ENCODE measurements at places on chromosomes 6 and 20.

- no peak for DNase-seq
These were observed 2.5 kb downstream of the FYN start for GRCh38 chr6:111870742-111871064.

DNA sequence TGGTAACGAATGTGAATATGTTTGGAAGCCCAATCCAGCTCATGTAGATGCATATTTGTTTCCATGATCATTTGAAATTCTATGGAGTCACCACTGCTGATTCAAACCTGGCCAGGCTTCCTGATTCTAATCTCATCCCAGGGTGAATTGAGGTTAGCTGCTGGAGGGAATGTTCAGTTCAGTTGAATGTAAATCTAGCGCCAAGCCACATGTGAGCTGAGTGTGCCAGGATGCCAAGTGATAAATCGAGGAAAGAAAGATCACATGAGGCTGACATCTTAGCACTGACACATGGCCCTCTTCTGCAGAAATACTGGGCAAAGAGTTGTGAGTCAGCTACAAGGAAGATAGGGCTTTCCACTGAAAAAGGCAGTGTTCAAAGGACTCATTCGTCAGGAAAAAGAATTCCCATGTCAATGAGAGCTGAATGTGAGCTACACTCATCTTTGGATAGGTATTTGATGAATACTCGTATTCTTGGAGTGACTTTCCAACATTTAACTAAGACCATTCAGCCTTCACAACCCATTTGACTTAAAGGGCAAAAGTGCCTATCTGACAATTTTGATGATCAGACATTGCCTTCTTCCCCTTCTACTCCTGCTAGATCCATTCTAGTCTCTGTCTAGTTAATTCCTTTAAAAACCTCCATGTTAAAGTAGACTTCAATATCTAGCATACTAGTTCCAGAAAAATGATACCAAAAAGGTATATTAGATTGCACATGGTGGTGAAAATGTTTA lies 172.1 kb downstream of the MTFR2 start:
- DNase-seq: no peak

GRCh38 chr6:7960141-7960540 lies 49.6 kb upstream of the TXNDC5 start:
- no peak for DNase-seq

DNA sequence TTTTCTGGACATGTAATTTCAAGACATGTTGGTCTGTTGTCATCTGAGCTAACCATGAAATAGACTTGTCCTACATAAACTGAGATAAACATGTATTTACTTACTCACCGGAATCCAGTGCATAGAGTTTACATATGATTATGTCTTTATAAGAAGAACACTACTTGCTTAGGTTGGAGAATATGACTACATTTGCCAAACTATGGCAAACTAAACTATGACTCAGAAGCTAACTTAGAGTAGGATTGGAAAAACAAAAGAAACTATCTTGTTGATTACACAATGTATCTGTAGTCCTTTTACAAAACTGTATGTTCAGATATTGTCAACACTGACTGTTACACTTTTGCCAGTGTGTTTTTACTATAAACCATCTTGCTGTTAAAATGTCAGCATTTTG lies 113.3 kb downstream of the CRYBG1 start:
- no peak for DNase-seq

DNA sequence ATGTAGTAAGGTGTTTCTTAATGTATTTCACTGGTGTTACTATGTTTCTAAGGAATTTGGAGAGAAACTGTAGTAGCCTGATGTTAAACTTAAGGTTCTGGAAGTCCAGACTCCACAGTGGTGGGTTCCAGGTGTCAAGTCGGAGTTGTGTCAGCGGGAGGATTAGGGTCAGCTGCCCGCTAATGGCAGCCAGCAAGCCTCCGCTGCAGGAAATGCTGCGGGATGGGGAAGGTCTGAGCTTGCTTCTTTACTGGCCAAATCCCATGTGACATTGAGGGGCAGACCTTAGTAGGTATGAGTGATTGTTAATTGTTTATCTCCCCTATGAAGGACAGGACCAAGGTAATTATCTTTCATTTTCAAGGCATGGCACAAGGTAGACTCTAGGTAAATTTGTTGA lies 3.7 kb upstream of the ARID1B start:
- DNase-seq: no peak

DNA sequence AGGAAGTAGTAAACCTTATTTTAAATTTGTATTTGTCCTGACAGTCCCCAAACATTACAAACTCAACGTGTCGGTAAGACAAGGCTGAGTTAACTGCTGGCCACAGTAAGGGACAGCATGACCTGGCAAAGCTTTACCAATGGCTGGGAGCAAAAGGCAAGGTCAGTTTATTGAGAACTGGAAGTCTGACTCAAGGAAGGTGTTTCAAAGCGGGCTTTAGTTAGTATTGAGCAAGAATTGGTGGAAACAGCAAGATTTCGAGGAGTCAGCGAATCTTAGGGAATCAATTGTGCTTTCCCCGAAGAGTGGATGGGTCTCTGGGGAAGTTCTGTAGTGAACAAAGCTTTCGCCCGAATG lies 885 bp upstream of the GZF1 start:
- no peak for DNase-seq

DNA sequence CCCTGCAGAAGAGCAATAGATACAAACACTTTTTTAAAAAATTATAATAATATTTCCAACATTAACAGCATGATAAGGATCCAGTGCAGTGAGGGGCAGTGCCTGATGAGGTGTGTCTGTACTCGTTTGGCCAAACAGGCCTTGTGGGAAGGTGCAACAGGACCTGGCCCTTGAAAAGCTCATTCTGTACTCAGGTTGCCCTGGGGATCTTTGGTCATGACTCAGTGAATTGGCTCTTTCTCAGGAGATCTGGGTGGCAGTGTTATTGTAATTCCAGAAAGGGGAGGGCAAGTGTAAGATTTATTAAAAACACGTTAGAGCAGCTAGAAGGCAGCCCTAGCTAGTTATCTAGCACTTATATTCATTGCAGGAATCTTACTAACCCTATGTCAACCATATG lies 2.9 kb upstream of the SPINT3 start:
- no peak for DNase-seq

GRCh38 chr20:62818592-62819493 lies 2.0 kb downstream of the COL9A3 start:
- DNase-seq: no peak

DNA sequence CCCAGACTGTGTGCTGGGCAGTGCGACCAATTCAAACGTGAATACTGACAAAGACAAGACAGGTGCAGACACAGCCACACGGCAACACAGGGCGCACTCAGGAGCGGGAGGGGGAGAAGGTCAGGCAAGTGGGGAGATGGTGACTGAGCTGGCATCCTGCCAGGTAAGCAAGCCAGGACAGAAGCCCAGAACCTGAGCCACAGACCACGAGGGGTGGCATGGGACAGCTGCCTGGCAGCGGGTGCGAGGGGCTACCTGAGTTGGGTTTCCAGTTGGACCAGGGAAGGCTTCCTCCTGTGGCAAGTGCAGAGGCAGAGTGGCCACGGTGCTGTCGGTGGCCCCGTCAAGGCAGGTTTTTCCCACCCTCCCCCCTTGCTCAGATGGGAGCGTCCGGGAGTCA lies 215.2 kb upstream of the ARID1B start:
- DNase-seq: no peak

- DNase-seq: no peak
These were observed 47.6 kb upstream of the MYL9 start for GRCh38 chr20:36493801-36494114.

GRCh38 chr20:22350624-22351023 lies 233.7 kb downstream of the FOXA2 start:
- DNase-seq: no peak

GRCh38 chr6:37074053-37074827 lies 68.8 kb downstream of the FGD2 start:
- no peak for DNase-seq

GRCh38 chr20:19412254-19412653 lies 199.8 kb downstream of the SLC24A3 start:
- no peak for DNase-seq

- DNase-seq: no peak
These were observed 358.4 kb upstream of the SOX4 start for GRCh38 chr6:21235162-21235561.

GRCh38 chr6:155483858-155484257 lies 28.2 kb upstream of the NOX3 start:
- no peak for DNase-seq

DNA sequence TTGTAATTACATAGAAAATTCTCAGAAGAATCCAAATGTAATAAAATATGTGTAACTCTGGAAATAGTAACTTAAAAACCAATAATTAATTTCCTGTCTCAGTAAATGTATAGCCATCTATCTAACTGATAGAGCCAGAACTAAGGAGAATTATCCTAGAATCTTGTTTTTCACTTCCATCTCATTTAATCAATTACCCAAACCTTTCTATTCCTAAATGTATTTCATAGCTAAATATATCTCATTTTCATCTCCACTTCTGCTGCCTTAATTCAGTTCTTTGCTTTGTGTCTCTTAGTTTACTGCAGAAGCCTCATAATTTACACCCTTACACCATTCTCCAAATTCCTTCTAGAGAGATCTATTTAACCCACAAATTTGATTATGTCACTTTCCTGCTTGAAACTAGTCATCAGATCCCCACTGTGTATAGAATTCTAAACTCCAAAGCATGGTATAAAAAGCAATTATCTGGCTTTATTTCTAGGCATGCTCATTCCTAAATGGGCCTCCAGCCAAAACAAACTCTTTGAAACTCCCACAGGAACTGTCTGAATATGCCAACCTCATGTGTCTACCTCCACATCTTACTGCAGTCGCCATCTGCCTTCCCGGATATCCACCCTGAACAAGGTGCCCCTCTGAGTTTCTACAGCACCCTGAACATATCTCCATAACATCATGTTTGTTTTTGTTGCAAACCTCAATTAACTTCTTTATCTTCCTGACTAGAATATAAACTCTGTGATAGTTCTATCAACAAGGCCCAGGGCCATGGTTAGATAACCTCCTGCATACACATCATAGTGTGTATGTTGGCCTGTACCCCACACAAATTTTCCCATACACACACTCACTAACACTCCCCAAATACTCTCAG lies 70.5 kb upstream of the ADTRP start:
- no peak for DNase-seq

DNA sequence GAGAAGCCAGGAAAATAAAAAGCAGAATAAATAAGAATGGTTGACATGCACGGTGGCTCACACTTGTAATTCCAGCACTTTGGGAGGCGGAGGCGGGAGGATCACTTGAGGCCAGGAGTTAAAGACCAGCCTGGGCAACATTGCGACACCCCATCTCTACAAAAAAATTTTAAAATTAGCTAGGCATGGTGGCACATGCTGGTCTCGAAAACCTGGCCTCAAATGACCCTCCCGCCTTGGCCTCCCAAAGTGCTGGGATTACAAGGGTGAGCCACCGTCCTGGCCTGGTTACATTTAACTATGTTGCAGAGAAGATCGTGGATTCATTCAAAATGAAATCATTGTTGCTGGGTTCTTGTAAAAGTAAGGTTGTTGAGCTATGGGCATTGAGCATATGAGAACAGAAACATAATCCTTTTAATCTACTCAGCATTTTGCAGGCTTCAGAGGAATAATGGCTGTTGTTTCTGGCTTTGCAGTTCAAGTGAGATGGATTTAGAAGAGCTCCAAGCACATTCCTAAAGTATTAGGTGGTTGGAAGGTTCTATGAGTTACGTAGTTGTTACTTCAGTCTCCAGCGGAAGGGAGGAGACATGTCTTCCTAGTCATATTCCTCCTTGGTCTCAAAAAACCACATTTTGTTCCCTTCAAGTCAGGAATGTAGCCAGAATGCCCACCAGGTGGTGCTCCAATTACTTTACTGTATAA lies 45.6 kb upstream of the RAB23 start:
- peak; percentile 38 for DNase-seq

GRCh38 chr6:31961616-31962015 lies 2.6 kb downstream of the SKIC2 start:
- DNase-seq: no peak

DNA sequence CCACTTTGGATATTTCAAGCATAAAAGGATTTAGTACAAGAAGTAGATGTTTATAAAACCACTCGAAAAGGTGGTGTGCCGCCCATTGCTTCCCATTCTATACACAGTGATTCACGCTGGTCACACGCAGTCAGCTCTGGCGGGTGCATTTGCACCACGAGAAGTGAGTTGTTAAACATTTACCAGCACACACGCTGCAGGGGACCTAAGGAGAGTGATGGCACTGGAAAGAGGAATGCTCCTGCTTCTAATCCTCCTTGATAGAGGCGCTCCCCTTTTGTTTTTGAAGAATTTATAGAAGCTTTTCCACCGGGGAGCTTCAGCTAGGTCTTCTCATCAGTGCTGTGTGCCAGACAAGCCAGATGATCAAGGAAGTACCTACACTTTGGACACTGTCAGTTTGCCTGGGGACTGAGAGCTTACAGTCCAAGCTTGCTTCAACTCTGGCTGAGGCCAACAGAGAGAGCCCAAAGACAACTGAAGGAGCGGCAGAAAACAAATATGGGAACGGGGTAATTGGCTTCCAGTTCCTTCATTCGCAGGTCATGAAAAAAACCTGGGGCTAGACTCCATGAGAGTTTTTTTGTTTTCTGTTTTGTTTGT lies 31.2 kb downstream of the MUC22 start:
- DNase-seq: no peak

- DNase-seq: no peak
These were observed 5.0 kb downstream of the STMN3 start for GRCh38 chr20:63648190-63648589.

DNA sequence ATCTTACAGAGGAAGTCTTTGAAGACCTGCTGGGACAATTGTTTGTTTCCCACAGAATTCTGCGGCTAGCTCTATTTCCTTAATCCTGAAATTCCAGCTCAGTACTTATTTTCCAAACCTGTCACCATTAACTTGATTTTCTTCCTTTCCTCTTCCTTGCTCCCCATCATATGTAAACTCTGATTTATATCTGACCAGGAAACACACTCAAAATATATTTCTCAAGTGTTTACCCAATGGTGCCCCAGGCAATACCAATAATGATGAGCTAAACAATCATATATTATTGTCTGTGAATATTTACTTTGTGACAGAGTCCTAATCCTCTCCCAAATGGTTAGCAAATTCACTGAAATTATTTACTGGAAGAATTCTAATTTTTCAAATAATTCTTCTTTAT lies 597.3 kb downstream of the PKHD1 start:
- DNase-seq: no peak

DNA sequence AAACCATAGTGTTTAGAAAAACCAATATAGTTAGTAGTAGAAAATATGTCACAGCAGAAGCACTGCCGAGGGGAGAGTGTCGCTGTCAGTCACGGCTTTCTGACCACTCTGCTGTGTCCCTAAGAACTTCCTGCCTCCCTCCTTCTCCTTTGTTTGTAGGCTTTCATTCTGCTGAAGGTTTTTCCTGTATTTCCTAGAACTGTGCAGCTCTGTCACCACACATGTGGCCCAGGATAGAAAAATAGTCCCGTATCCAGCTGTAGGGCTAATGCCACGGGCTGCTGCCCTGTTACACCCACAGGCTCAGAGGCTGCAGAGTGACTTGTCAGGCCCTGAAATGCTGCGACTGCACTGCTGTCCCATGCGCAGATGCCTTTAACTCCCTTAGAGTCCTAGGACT lies 52.6 kb upstream of the SYNJ2 start:
- DNase-seq: no peak

Data from B cell (primary cell).